ENCODE measurements at places on chromosomes 13 and 19.
A peak's percentile ranks its signal among the peaks of the same experiment; 100 is the strongest.

GRCh38 chr19:35013041-35013819 is 13.1 kb downstream of the GRAMD1A start:
- peak; percentile 85 for DNase-seq

DNA sequence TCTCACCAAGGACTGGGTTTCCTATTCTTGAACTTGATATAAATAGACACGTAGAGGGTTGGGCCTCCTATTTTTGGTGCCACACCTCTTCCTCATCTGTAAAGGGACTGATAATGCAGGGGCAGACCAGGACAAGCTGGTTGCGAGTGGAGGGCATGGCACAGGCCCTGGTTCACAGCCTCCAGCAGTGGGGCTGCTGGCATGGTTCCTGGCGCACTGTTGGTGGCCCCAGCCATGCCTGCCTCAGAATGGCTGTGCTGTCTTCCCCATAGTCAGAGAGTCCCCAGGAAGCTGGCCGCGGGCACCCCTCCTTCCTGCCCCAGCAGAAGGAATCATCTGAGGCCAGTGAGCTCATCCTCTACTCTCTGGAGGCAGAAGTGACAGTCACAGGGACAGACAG is 10.5 kb upstream of the OVOL3 start:
- no peak for DNase-seq

DNA sequence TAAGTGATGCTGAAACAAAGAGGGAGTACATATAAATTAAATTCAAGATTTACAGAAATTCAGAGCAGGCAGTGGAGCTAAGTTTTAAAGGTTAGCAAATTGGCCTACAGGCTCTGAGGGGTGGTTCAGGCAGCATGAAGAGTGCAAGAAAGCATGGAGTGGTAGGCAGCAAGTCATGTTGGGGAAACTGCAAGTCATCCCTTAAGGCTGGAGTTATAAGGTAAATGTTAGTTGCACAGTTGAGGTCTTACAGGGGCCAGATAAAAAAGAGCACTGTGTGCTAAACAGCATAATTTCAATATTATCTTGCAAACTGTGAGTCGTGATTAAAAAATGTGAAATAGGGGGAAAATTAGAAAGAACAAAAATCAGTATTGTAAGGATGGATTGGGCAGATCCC is 106.2 kb downstream of the VWA8 start:
- DNase-seq: no peak

DNA sequence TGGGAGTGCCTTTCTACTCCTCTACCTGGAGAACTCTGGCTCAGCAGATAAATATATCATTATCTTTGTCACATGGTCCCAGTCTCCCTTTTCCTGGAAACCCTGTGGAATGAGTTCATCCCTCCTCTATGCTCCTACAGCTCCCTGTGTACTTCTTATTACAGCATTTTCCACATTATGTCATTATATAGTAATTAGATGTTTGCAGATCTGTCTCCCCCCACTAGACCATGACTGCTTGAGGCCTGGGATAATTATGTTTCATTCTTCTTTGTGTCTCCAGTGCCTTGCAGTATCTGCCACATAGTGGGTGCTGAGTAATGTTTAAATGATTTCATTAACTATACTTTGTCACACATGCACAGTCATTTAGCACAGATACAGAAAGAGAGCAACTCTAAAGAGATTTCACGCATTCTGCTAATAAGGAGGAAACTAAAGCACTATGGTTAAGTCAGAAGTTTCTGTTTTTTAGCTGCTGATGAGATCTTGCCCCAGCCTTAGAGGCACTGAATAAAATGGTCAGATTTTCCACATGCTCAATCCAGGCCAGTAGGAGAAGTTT is 66.1 kb upstream of the DIAPH3 start:
- DNase-seq: no peak

- DNase-seq: no peak
These were observed 820.5 kb upstream of the ATXN8OS start for GRCh38 chr13:69287050-69287698.

- DNase-seq: no peak
These were observed 615.5 kb downstream of the FGF9 start for GRCh38 chr13:22286338-22286737.

GRCh38 chr13:70432276-70432805 is 324.1 kb upstream of the KLHL1 start:
- DNase-seq: no peak

- DNase-seq: no peak
These were observed 14.3 kb downstream of the HNRNPM start for GRCh38 chr19:8459095-8459494.

GRCh38 chr13:62113179-62113578 is 697.5 kb upstream of the PCDH20 start:
- DNase-seq: no peak

DNA sequence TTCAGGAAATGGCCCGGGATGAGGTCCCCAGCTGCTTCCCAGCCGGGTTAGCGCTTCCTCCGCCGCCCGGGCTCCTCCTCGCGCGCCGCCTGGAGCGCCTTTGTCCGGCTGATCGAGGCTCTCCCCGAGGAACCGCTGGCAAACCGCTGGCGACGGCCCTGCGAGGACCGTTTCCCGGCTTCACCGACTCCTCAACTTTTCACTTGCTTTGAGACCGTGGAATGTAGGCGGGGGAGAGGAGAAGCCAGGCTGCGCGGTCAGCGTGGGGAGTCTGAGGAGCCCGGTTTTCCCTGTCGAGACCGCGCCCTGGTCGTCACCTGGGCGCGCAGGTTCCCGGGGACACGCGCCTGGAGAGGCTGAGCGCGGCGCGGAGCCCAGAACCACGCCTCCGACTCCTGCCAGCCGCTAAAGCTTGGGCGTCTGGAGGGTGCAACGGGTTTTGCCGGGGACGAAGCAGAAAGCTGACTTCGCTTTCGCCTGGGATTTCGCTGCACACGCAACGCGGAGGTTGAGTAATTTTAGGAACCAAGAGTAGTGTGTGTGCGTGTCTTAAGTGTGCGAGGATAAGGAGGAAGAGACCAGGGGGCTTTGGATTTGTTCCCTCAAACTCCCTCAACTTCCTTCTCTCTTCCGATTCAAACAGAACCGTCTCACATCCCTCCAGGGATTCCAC is 7.3 kb upstream of the DGKH start:
- peak; percentile 71 for DNase-seq

DNA sequence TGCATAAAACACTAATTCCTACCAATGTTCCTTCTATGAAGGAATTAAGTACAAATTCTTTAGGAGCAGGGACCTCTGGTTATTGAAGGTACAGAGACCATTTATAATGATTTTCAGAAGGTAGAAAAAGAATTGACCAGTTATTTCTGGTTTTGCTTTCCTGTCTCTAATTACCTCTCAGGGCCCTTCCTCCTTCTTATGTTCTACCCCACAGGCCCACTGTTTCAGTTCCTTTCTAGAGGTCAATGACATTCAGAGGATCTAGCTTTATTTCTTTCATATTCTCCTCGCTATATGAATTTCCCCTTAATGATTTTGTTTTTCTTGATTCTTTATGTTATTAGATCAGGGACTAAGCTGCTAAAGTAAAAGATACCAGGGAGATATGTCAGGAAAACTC is 345.0 kb upstream of the SPRY2 start:
- no peak for DNase-seq

DNA sequence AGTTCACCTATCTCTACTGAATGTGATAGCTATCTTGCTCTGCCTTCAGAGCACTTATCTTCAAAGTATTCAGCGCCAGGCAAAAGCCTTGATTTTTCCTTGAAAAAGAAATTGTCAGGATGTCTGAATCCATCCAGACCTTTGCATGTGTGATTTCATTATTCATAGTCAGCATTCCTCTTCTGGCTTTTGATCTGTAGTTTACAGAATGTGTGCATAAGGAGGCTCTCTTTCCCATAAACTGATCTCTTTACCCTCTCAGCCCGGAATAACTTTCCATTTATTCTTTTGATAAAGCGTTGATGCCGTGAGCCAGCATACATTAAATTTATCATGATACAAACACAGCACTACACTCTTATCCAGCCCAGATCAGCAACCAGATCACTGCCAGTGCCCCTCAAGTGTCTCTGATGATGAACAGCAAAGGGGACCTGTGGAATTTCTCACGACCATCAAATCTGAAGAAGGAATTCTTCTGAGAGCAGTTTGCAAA is 130.8 kb downstream of the DNAJC15 start:
- no peak for DNase-seq

DNA sequence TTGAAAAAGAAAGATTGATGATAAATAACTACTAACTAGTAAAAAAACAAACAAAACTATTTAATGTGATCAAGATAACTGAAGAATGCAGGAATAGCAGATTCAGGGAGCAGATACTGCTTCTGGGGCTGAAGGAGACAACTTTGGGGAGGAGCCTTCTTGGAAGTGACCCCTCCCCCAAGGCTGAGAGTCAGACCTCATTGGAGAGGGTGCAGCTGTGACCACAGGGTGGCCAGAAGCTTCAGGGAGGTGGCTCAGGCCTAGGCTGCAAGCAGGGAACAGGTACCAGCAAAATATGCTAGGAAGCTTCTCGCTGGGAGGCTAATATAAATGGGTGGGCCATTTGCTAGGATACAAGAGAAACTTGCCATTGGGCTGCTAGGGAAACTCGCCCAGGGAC is 149.9 kb downstream of the MYO16 start:
- no peak for DNase-seq

DNA sequence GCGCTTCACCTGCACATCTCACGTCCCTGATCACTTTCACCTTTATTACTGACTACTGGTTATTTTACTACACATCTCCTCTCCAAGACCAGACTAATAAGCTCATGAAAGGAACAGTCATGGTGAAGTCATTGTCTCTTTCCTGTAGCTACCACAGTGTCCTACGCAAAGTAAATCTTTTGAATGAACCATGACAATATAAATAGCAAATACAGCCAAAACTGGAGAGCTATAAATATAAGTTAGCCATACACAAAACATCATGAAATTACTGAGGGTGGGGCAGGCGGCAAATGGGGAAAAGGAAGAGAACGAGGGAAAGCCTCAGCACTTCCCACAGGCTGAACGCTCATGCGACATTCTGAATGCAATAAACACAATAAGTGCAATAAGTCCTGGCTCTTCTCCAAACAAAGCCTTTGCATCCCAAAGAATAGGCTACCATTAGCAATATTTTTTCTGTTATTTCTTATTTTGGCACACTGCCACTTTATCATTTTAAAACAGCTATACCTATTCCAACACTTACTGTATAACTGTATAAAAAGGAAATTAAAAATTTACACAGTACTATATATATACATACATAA is 62.5 kb downstream of the TUBGCP3 start:
- no peak for DNase-seq

DNA sequence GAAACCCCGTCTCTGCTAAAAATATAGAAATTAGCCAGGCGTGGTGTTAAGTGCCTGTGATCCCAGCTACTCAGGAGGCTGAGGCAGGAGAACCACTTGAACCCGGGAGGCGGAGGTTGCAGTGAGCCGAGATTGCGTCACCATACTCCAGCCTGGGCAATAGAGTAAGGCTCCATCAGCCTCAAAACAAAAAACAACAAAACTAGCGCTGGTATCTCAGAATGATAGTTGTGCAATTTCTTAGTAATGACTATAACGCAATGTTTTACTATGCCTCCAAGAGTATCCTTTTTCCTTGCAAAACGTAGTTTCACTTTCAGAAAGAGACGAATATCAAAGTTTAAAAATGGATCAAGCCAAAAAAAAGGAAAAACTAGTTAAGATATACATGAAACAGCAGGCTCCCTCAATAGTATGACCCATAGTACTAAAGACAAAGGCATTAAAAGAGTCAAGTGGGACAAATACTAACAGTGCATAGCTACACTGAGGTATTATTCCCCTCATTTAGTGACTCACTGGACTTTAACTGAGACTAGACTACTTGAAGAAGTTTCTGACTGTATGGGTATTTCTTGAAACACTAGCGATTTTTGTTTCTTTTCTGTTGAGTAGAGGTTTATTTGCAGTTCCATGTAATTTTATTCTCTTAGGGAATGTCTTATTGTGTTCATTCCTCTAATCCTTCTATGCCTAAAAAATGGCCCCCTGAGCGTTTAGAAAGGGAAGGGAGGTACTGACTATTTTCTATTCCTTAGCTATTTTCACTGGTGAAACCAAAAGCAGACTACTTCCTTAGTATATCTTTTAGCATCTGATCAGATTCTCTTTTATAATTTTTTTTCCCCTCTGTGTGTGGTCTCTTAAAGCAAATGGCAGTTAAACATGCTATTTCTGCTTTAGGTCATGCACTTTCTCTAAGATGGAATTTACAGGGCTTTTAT is 10.4 kb upstream of the ITM2B start:
- no peak for DNase-seq

GRCh38 chr19:48484931-48485612 is 15.9 kb downstream of the CYTH2 start:
- DNase-seq: no peak

DNA sequence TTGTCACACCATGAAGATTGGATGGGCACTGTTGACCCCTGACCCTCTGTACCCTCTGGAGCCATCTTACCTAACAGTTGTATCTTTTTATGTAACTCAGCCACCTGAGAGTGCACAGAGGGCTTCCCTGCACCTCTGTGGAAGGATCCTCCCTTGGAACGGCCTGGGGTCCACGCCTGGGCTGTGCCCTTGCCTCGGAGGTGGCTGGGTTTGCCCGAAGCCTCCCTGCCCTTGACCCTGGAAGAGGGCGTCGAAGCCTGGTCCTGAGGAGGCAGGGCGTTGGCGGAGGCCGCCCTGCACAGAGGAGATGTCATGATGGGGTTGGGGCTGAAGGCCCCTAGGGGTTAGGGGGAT is 241 bp downstream of the ODAD3 start:
- no peak for DNase-seq

GRCh38 chr13:95122063-95122462 is 179.2 kb downstream of the ABCC4 start:
- DNase-seq: no peak

GRCh38 chr19:11423791-11424181 is 4.7 kb upstream of the RGL3 start:
- no peak for DNase-seq

DNA sequence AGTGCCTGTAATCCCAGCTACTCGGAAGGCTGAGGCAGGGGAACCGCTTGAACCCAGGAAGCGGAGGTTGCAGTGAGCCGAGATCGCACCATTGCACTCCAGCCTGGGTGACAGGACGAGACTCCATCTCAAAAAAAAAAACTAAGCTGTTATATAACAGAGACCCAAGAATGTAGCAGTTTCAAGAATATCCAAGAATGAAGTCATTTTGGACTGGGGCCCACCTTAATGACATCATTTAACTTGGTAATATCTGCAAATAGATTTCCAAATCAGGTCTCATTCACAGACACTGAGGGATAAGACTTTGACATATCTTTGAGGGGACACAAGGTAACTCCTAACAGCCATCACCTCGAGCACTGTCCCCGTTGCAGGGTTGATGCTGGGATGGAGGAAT is 36.5 kb upstream of the MRI1 start:
- no peak for DNase-seq

DNA sequence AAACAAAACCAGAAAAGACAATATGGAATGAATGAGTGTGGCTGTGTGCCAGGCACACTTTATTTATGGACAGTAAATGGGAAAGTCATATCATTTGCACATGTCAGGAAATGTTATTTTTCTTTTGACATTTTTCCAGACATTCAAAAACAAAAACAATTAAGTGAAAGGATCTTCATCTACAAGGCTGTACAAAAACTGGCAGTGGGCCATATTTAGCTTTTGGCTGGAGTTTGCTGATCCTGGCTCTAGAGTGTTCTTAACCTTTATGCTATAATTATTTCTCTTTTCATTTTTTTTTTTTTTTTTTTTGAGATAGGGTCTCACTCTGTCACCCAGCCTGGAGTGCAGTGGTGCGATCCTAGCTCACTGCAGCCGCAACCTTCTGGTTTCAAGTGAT is 6.5 kb upstream of the TNFSF9 start:
- DNase-seq: no peak

GRCh38 chr19:8158411-8159074 is 9.2 kb upstream of the FBN3 start:
- DNase-seq: peak; percentile 44

- DNase-seq: no peak
These were observed 977 bp upstream of the IL17D start for GRCh38 chr13:20702530-20702914.
